Stimulated activated CD8-positive, alpha-beta memory T cell treated with anti-CD3 and anti-CD28 coated beads, Interleukin-7, amount 100 ng/mL, for 4 hours (primary cell): ENCODE measurements at places on chromosomes 7 and 10.

- no peak for DNase-seq
Observed at GRCh38 chr7:85686401-85687181, 499.7 kb upstream of the SEMA3D start.

DNA sequence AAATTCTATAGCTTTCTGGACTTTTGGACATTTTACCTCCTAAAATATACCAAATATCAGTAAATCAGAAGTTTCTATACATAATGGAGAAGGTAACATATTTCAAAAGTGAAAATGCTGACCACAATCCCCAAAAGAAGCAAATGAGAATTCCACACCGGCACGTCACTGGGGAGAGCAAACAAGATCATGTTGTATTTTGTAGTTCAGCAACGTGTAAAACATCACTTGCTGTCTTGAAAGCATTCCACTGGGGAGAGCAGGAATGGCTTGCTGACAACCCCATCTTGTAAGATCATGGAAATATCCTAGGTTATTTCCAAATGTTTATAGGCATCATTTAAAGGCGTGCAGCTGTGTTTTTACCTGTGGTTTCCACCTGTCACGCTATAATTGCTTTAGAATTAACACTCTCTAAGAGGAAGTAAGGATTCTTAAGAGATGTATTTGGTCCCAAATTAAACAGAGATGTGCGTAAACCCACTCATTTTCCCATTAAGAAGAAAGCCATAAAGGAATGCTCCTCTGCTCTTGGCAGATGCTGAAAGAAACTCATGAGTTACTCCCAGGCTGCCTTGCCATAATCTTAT, 397.1 kb upstream of the POT1 start:
- DNase-seq = no peak

DNA sequence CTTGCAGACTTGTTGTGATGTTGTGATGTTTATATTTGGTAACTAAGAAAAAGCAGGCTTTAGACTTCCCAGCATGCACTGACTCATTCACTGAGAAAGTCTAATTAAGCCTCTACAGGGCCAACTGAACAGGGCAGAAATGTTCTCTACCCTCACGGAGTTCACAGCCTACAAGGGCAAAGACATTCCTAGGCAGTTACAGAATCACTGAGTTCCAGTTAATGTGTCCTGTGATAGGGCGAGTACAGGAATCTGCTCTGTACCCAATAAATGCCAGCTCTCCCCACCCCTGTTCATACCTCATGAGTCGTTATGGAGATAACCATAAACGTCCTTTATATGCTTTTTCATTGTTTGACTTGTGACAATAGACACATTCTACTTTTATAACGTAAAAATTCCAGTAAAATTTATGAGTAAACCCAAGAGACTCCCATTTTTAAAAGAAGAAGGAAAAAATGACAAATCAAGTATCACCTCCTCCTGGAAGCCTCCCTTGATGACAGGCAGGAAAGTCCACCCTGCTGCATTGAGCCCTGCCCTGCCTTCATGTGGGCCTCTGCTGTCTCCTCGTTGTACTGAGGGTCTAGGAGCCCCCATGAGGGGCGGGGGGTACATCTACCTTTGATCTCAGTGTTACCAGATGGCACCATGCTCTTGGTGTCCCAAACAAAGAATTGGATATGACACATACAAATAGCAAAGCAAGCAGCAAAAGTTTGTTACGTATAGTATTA, 14.3 kb downstream of the MUC12 start:
- DNase-seq = no peak

DNA sequence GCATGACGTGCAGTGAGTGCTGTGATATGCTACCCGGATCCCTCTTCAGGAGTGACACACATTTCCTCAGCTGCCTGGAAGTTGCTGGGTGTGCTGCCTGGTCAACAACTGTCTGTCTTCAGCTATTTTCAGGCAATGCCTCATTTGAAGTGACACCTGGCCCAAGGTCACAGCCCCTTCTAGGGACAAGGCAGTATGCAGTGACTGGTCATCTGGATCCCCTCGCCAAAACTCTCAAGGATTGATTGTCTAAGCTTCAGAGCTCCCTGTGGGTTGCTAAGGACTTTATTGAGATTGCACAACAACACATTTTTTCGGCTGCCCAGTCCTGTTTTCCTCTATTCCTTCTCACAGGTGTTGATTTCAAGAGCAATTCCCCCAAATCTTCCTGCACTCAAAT, 108.8 kb downstream of the GNAI1 start:
- DNase-seq = no peak

DNA sequence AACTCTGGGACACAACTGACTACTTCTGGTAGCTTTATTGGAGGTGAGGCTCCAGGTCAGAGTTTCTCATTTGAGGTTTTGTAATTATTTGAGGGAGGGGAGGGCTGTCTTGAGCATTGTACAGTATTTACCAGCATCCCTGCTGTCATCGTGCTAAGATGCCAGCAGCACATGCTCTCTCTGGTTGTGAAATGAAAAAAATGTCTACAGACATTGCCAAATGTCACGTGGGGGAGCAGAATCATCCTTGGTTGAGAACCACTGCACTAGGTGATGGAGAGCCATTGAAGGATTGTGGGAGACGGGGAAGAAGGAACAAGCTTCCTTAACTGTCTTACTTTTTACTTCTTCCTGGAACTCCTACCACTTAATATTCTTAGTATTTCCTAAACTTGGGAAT, 5.0 kb downstream of the SEPTIN7 start:
- DNase-seq = no peak

DNA sequence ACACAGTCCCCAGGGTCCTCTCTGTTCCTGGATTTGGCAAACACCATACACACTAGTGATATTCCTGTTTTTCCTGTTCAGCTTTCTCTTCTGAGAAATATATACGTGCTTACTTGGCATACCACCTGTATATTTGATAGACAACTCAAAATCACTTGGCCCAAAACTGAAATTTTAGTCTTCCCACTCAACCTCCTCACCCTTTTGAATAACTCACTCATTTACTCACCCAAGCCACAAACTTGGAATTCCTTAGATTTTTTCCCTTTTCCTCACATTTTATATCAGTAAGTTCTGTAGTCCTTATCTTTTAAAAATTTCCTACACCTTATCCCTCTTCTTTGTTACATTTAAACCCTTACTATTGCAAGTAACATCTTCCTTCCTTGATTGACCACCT, 143.4 kb downstream of the PPP1R3A start:
- DNase-seq = no peak

GRCh38 chr10:27687743-27688142, 57.9 kb downstream of the MKX start:
- no peak for DNase-seq
